EL (cell line): ENCODE measurements at places on chromosomes 7 and 10.

DNA sequence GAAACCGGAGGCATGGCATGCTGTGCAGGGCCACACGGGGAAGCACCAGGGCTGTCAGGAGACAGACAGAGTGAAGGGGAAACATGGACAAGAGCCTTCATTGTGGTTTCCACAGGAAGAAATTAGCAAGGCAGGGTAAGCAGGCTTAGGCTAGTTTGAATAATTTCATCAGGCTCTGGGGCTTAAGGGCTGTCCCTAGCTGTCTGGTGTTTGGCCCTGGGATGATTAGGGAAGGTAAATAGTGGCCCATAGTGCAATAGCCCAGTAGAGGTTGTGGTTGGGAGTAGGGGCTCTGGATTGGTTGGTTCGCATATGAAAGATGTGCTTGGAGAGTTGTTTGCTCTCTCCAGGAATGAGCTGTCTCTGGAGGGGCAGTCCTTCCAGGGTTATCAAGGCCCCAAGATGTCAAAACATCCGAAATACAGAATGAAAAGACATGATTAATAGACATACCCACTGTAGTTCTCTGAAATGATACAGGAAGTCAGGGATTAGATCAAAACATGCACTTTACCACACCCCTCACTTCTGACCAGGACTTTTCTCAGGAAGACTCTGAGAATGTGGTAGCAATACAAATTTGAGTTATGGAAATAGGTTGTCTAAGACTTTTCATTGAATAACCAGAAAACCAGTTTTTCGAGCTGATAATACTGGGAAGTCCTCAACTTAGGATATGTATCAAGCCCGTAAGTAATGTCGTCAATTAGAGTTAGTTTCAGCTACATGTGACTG lies 224.9 kb upstream of the NFE2L3 start:
- DNase-seq = no peak

DNA sequence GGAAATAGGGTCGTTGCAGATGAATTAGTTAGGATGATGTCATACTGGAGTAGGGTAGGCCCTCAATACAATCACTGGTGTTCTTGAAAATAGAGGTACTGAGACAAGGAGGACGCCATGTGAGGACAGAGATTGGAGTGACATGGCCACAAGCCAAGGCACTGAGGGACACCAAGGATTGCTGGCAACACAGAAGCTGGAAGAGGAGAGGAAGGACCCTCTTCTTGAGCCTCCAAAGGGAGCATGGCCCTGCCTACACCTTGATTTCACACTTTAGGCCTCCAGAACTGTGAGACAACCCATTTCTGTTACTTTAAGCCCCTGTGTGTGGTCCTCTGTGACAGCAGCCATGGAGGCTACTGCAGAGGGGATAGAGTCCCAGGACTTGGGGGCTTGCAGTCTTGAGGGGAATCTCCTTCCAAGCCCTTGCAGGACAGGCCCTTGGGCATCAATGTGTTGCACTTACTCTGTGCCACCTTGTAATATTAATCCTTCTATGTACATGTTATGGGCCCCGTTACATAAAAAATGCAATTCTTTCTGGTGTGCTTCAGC lies 3.7 kb upstream of the AOC1 start:
- DNase-seq = no peak

DNA sequence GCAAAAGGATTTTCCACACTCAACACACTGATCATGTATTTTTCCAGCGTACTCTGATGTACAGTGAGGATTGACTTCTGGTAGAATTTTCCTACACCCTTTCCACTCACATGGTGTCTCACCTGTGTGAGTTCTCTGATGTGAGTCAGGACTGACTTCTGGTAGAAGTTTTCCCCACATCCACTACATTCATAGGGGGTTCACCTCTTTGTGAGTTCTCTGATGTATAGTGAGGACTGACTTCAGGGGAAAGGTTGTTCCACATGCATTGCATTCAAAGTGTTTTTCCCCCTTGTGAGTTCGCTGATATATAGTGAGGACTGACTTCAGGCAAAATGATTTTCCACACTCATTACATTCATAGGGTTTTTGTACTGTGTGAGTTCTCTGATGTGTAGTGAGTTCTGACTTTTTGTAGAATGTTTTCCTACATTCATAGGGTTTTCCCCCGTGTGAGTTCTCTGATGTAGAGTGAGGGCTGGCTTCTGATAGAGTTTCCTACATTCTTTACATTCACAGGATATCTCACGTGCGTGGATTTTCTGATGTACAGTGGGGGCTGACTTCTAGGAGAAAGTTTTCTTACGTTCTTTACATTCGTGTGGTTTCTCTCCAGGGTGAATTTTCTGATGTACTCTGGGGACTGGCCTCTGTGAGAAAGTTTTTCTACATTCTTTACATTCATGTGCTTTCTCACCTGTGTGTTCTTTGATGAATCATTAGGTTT lies 146.5 kb downstream of the GLRX3 start:
- DNase-seq = no peak

GRCh38 chr10:120499883-120500282 lies 42.9 kb downstream of the PLPP4 start:
- DNase-seq = no peak

DNA sequence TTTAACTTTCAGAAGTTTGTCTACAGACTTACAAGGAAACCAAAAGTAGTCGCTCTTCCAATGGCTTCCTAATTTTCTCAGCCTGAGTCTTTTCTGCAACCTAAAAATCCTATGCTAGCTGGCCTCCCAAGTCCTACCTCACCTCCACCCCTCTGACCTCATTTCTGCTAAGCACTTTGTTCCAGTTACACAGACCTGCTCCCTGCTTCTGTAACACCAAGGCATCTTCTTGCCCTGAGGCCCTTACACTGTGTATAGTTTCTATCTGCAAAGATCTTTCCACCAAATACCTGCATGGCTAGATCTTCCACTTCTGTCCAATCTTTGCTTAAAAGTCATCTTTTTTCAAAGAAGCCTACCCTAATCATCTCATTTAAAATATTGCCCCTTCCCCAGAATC lies 1.9 kb upstream of the SNX13 start:
- DNase-seq = no peak
